ENCODE measurements at places on chromosomes 13 and 19.

DNA sequence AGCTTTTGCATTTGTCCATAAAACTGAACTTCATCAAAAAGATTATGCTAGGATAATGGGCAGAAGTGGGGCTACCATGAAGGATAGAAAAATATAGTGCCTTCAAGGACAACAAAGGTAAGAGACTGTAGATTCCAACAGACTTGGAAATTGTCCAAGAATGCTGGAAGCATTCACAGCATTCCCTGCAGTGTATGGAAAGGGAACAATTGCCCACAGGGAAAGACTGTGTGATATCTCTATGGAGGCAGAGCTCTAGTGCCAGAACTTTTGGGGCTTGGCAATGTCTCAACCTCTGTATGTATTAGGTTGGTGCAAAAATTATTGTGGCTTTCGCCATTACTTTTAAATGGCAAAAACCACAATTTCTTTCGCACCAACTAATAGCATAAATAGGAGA is 1598.8 kb upstream of the MIR17HG start:
- peak; percentile 11 for DNase-seq

GRCh38 chr13:50682002-50682401 is 161.5 kb downstream of the DLEU7 start:
- no peak for DNase-seq

- peak; percentile 83 for DNase-seq
These were observed 27.4 kb upstream of the TIMM44 start for GRCh38 chr19:7970716-7971448.

GRCh38 chr19:6260912-6261650 is 18.7 kb downstream of the MLLT1 start:
- DNase-seq, result peak; percentile 66

DNA sequence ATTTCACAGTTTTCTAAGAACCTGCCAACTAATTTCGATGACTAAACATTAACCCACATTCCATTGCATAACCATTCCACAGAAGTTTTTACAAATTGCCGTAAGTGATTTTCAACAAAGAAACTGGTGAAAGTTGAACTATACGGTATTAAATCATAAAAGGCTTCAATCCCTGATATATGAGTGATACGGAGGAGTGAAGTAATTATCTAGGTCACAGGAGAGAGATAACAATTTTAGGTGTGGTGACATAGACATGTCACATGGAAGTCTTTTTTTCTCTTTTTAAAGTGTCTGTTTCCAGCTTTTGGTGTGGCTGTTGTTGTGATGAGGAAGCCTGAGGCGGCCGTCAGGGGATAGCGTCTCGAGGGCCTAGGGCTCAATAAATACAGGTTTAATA is 29.4 kb downstream of the TBC1D4 start:
- no peak for DNase-seq

DNA sequence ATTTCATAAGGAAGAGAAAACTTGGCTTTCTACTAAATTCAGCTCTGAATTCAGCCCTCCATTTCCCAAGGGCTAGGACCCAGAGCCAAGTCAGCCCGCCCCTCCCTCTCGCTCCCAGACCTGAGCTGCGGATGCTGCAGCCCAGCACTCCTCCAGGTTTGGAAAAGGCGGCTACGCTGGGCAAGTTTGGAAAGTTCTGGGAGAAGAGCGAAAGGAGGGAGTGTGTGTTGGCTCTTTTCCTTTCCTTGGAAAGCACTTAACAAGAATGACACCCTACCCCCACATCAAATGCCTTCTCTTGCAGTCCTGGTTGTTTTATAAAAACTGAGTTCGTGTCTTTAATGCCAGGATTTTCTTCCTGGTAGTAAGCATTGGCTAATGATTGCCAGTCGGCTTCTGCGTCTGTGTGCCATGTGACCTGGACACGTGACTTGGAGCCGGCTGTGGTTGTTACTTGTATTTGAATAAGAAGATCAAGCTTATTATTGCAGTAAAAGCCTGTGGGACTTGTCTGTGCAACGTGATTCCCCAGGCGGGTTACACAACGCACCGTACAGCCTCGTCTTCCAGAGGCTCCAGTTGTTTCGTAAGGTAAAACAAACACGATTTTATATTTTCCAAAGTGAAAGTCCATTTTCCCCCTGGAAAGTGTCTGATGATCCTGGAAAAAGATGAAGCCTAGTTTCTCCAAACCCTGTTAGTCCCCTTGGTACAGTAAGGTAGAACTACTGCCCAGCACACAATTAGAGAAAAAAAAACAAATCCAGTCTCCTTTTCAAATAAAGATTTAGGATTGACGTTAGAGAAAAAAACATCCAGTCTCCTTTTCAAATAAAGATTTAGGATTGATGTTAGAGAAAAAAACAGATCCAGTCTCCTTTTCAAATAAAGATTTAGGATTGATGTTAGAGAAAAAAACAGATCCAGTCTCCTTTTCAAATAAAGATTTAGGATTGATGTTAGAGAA is 26.8 kb upstream of the UBE2L5 start:
- peak; percentile 82 for DNase-seq

DNA sequence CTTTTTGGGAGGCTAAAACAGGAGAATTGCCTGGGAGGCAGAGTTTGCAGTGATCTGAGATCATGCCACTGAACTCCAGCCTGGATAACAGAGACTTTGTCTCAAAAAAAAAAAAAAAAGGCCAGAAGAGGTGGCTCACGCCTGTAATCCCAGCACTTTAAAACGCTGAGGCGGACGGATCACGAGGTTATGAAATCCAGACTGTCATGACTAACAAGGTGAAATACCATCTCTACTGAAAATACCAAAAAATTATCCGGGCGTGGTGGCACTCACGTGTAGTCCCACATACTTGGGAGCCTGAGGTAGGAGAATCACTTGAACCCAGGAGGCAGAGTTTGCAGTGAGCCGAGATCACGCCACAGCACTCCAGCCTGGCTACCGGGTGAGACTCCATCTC is 39.9 kb downstream of the ZNF611 start:
- no peak for DNase-seq

DNA sequence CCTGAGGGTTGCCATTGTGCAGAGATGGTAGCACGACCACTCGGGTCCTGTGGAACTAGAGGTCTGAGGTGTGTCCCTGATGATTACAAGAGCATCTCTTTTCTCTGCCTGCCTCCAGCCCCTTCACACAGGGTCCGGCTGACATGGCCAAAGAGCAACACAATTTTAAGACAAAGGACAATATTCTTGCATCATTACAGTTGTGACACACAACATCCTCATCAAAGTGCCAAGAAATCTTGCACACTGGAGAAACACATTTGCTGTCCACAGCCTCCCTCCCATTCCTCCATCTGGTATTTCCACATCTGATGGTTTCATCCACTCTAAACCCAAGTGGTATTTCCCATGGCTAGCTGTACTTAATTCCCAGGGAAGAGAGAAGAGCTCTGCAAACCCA is 12.8 kb downstream of the COL4A1 start:
- no peak for DNase-seq

GRCh38 chr13:92260363-92260762 is 861.9 kb downstream of the GPC5 start:
- DNase-seq, result peak; percentile 5

DNA sequence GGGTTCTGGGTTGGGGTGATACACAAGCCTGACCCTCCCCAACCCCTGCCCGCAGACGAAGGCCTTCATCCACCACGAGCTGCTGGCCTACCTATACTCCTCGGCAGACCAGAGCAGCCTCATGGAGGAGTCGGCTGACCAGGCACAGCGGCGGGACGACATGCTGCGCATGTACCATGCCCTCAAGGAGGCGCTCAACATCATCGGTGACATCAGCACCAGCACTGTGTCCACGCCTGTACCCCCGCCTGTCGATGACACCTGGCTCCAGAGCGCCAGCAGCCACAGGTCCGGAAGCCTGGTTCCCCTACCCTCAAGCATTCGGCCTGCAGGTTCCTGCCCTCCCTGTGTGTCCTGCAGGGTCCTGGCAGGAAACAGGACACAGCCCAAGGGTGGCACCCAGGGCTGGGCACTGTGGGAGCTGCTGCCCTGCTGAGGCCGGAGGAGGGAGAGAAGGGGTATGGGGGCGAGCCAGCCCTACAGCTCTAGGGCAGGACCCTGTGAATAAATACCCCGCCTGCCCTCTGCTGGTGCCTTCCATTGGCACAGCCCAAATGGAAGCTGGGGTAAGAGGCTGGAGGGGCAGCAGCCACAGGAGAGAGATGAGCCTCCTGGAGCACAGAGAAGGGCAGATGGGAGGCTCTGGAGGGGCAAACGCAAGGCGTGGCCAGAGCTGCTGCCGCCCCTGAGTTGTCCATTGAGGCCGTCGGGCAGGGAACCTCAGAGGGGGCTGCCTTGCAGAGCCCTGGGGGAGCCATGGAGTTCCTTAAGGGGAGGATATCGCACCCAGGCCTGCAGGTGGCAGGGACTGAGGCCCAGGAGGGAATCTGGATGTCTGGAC is 6.8 kb downstream of the TMED1 start:
- DNase-seq, result peak; percentile 34

- DNase-seq, result no peak
These were observed 12.6 kb downstream of the IRS2 start for GRCh38 chr13:109773786-109774185.

GRCh38 chr13:97307118-97307881 is 85.2 kb downstream of the MBNL2 start:
- no peak for DNase-seq

- peak; percentile 19 for DNase-seq
These were observed 327.2 kb downstream of the LMO7 start for GRCh38 chr13:75963302-75963701.

Measured in mesendoderm (in vitro differentiated cells).